Psoas muscle (tissue), 8 donors: ENCODE measurements at places on chromosomes 4 and X. TPM values are rescaled to one million over a fixed set of nuclear protein-coding genes. Genes with fewer than 3 reads are reported as not detected.

DNA sequence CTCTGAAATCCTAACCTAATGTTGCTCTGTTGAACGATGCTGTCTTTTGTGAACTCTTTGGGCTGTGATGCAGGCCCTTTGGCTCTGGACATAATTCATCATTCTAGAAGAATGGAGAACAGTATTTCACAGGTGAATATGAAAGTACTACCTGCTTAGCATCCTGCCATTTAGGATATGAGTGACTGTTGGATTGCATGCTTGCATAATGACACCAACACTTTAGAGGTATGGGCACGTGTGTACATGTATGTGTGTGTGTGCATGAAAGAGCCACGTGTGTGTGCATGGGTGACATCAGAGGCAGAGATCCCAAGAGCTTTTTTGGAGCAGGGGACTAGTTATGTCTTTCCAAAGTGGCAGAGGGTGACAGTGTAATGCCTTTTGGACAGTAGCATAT lies 70.2 kb upstream of the ZNF518B start:
- no peak for DNase-seq

GRCh38 chr4:182427554-182427953 lies 184.4 kb downstream of the TENM3 start:
- no peak for DNase-seq

Gene KLHL4
- total RNA-seq = 1.1 TPM

Gene SLC16A2
- total RNA-seq = 6.3 TPM

Gene ATOH1
- not detected for total RNA-seq

GRCh38 chrX:136182414-136182813 lies 35.1 kb downstream of the FHL1 start:
- DNase-seq = no peak

Gene MAGEA12
- total RNA-seq = not detected

Gene STAP1
- not detected for total RNA-seq

DNA sequence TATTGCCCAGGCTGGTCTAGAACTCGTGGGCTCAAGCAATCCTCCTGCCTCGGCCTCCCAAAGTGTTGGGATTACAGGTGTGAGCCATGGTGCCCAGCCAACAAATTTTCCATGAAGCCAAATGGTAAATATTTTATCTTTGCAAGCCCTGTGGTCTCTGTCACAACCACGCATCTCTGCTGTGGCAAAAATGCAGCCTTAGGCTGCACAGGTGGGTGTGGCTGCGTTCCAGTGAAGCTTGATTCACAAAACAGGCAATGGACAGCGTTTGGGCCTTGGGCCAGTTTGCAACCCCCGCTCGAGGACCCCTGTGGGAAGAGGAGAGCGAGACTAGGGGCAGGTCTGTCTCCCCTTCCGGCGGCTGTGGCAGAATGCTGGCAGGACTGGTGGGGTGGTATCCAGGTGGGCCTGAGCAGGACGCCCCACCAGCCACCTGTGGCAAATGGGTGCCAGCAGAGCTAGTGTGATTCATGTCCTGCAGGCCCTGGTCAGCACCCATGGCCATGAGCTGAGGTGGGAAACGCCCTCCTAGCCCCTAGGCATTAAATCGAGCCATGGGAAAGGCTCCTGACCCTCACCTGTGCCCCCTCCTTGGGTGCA lies 19.7 kb downstream of the HTRA3 start:
- peak; percentile 9 for DNase-seq

DNA sequence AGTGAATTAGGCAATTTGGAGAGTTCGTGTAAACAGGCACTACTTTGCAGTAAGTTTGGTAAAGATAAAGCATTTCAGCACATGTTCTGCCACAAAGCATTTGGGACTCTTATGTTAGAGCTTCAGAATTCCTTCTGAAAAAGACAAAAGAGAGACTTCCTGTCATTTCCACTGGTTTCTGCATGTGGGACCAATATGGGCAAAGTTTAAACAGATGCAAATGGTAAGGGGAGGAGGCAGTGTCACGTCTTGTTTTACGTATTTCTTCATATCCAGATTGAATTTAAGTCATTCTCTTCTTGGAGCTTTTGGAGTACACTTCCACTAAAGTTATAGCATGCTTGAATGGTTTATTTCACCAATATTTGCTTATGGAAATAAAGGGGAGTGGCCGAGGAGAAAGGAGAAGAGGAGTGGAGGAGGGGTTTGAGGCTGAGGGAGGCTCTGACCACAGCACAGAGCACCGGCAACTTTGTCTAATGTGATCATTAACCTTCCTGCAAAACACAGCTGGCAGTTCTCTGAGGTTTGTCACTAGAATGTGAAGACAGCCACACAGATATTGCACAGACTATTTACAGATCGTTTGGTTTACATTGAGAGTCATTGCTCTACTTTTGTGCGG lies at the start of gene APELA:
Gene APELA (plus strand): TSS at position 479 of the 625 bp plus-strand sequence. CDS start 154 bp downstream, outside the sequence.
- DNase-seq = no peak

- no peak for DNase-seq
These were observed 13.2 kb downstream of the FGA start for GRCh38 chr4:154577324-154577723.

DNA sequence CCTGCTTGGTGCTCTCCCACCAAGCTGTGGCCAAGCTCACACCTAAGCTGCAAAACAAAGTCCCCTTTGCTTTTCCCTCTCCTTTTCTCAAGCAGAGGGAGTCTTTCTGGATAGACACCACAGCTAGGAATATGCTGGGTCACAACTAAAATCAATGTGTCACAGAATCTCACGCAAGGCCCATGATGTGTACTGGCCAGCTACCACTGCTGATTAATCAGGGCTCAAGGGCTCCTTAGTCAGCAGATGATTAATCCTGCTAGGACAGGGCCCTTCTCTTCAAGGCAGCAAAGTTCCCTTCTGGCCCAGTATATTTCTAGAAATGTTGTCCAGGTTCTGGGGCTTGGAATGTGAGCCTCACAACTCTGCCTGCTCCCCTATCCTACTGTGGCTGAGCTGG lies 32.0 kb upstream of the TENT5D start:
- no peak for DNase-seq

Gene TRO
- 4.2 TPM for total RNA-seq

Gene TLR6
- total RNA-seq = 1.3 TPM

DNA sequence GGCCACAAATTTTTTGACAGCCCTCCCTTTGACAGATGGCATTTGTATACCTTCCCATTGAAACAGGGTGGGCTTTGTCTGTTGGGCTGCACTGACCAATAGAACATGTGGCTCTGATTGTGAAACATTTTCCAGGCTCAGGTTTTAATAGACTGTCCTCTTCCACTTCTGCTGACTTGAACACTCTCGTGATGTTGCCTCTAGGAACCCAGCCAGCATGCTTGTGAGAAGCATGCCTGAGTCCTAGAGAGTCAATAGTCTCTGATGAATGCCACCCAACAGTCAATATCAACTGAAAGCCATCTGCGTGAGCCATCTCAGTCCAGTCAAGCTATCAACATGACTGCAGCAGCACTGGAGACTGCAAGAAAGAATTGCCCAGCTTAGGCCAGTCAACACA lies 290.0 kb downstream of the SLC7A11 start:
- no peak for DNase-seq

DNA sequence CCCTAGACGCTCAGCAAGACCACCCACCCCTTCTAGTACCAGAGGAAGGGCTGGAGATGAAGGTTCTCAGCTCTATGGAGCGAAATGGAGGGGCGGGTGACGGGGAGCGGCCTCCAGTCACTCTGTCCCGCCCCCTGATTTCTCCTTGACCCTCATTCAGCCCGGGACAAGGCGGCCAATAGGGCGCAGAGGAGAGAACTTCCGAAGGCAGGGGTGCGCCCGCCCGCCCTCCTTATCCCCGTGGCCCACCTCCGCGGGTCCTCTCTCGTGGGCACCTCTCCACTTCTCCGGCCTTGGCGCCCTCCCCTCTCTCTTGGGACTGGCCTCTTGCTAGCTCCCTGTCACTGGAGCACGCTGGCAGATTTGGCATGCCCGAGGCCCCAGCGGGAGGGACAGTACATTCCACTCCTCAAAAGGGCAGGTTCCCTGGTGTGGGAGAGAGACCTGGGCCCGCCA lies 1.1 kb upstream of the SEPTIN6 start:
- DNase-seq = no peak

GRCh38 chrX:7198499-7198898 lies 50.5 kb upstream of the PUDP start:
- DNase-seq = no peak

Gene USP53
- 61.2 TPM for total RNA-seq

Gene TMEM156
- total RNA-seq = 0.15 TPM

DNA sequence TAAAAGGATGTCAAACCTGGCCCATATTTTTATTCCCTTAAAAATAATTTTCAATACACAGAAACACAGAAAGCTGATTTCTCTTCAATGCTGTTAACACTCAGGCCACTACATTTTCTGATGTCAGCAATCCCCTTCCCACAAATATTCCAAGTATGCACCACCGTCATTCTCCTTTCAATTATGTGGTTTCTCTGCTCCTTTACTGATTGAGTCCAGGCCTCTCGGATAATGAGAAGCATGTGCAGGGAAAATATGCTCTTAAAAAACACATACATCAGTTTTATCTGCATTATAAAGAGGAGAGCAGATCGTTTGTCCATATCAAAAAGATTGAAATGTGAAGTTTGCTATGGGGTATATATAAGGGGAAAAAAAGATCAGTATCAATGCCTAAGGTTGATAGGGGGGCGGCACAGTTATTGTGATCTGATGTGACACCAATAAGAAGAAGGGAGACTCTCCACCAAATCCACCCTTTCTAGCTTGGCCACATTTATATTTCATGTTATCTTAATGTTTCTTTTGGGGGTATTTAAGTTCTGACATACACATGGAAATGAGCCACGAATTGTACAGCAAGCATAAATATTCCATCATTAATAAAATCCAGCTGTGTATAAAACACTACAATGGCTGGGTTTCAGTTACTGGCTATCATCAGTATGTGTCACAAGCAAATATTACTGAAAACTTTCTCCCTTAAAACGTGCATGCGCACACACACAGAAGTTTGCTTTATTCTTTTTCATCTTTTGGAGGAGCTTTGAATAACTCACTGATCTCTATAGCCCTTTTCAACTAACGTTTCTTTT lies 6.4 kb downstream of the AMOT start:
- no peak for DNase-seq

DNA sequence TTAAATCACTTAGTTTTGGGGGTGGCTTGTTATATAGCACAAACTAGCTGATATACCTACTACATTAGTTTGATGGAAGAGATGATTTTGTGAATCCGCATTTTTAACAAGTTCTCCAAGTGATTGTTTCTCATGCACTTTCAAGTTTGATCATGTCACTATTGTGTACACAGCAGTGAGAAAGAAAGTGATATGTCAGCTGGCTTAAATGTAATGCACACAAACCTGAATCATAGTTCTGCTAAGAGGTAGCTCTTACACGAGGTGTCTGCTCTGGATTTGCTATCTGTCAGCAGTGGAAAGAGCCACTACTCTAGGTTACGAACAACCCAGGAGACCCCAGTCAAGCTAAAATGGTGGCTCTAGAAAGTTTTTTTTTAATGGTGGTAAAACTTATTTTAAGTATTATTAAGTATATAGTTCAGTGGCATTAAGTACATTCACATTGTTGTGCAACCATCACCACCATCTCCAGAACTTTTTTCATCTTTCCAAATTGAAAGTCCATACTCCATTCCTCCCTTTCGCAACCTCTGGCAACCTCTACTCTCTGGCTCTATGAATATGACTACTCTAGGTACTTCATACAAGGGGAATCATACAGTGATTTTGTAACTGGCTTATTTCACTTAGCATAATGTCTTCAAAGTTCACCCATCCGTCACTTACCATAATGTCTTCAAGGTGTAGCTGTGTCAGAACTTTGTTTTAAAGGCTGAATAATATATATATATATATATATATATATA lies 147.3 kb downstream of the HS6ST2 start:
- no peak for DNase-seq

Gene H2BW2
- total RNA-seq = not detected

- DNase-seq = no peak
These were observed 29.0 kb downstream of the COQ2 start for GRCh38 chr4:83255584-83255983.

- no peak for DNase-seq
These were observed 35.2 kb upstream of the SLC2A9 start for GRCh38 chr4:10056334-10057022.

GRCh38 chr4:103011378-103012025 lies 8.0 kb downstream of the SLC9B1 start:
- DNase-seq = no peak

Gene RENBP
- total RNA-seq = 2.9 TPM

- DNase-seq = no peak
These were observed 1153.0 kb downstream of the C4orf33 start for GRCh38 chr4:130249002-130249401.

Gene PPAT
- total RNA-seq = 5.0 TPM

GRCh38 chrX:18449236-18449635 lies 23.8 kb downstream of the CDKL5 start:
- DNase-seq = no peak

DNA sequence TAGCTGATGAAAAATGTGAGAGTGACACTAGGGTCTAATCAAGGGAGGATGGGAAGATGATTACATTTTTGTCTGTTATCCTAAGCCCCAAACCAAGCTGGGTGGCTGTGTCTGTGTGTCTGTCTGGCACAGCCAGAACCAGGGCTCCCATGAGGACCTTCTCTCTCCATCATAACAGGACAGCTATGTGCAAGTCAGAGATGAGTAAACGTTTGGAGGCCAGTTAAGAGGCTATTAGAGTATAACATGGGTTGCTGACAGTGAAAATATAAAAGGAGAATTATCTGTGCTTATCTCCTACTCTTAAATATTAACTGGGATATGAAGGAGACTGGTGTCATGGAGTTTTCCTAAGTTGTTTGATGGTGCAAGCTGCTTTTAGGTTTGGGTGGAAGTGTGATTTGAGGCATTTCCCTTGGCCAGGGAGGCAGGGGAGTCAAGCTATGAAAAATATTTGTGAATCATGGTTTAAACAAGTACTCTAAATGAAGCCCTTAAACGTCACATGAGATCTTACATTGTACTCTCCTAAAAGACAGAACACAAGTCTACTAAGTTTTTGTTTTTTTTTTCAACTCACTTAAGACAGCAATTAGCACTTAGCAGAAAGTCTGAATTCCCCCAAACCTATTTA lies 156.2 kb downstream of the ENOX2 start:
- no peak for DNase-seq

- DNase-seq = no peak
These were observed 126.1 kb downstream of the MAD2L1 start for GRCh38 chr4:119940557-119940956.

GRCh38 chrX:47958761-47959342 lies 44.9 kb downstream of the ZNF182 start:
- no peak for DNase-seq

Gene CITED1
- total RNA-seq = not detected

DNA sequence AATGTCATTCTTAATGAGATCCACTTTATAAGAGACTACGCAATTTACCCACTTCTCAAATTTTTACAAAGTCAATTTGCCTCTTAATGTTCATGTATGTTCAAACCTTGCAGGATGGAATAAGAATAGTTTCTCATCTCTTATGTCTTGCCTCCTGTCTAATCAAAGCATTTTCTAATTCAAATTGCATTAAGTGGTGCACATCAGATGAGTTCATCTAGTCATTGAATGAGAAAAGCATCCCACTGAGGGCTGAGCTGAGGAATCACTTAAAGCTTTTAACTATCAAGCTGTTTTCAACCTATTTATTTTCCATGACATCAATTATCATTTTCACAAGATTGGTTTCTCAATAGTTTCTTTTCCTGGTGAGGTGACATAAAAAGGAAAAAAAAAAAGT lies 1964.0 kb downstream of the PCDH7 start:
- no peak for DNase-seq
